Spinal cord (tissue), 10 donors: ENCODE measurements at places on chromosomes 5 and 9. TPM values are rescaled to one million over a fixed set of nuclear protein-coding genes. Genes with fewer than 3 reads are reported as not detected.

DNA sequence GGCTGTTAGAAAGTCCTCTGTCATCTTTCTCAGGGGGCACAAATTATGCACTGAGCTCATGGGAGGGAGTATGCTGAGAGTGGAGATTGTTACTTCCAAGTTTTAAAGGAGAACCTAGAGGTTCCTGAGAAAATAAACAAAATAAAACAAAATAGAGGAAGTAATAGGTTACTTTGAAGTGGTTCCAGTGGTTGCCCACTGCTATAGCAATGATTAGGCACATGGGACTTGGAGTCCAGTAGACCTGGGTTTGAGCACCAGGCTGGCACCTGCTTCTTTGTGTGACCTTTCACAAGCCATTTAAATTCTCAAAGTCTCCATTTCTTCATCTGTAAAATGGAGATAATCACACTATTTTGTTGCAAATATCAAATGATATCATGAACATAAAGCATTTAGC is 13.8 kb upstream of the CDC23 start:
- H3K27ac ChIP-seq: no peak overlapping the region
- H3K4me1 ChIP-seq: peaks cover 3% of the 10 kb centered on the region
- peaks cover 2% of the 10 kb centered on the region for H3K27me3 ChIP-seq
- no peak for DNase-seq
- H3K36me3 ChIP-seq: no peaks in the 10 kb centered on the region
- H3K4me3 ChIP-seq: no peak overlapping the region

SPEF2 gene
- total RNA-seq: 36.4 TPM

DNA sequence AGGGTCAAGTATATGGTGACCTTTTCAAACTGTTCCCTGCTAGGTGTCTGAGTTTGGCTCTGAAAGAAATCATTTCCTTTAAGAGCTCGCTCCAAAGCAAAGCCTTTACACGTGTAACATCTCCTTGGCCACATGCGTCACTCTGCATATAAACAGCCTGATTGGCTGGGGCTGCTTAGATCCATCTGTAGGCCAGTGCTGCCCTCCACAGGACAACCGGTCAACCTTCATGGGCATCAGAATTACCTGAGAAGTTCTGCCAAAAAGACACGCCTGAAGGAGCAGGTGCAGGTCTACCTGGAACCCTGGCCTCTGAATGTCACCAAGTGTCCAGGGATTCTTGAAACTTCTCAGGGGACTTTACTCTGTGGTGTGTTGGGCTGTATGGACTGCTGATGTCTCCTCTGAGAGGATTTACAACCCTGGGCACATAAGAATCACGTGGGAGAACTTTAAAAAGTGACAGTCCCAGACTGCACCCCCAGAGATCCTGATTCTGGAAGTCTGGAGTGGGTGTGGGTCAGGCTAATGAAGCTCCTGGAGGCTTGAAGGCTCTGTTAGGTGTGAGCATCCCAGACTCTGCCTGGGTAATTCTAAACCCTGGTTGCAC is 497.6 kb downstream of the GADD45G start:
- H3K27me3 ChIP-seq: no peaks in the 10 kb centered on the region
- no peaks in the 10 kb centered on the region for H3K36me3 ChIP-seq
- H3K27ac ChIP-seq: no peak overlapping the region
- peaks cover 13% of the 10 kb centered on the region for H3K4me1 ChIP-seq
- peak; percentile 24 for DNase-seq

LAMC3 gene
- 24.1 TPM for total RNA-seq

- H3K27ac ChIP-seq: no peak overlapping the region
- H3K4me3 ChIP-seq: no peak overlapping the region
- no peaks in the 10 kb centered on the region for H3K36me3 ChIP-seq
- H3K27me3 ChIP-seq: no peaks in the 10 kb centered on the region
- H3K4me1 ChIP-seq: peaks cover 3% of the 10 kb centered on the region
Measured at GRCh38 chr5:162209005-162209605, 141.5 kb downstream of the GABRG2 start.

GRCh38 chr9:1978941-1979340 is 36.2 kb upstream of the SMARCA2 start:
- no peaks in the 10 kb centered on the region for H3K36me3 ChIP-seq
- peaks cover 3% of the 10 kb centered on the region for H3K4me1 ChIP-seq
- H3K27ac ChIP-seq: no peak overlapping the region
- no peak overlapping the region for H3K4me3 ChIP-seq
- no peak for DNase-seq
- no peaks in the 10 kb centered on the region for H3K27me3 ChIP-seq

- H3K27me3 ChIP-seq: no peaks in the 10 kb centered on the region
- no peak overlapping the region for H3K27ac ChIP-seq
- no peak for DNase-seq
- no peak overlapping the region for H3K4me3 ChIP-seq
Measured at GRCh38 chr5:135708481-135709207, 125.8 kb upstream of the SLC25A48 start.

DNA sequence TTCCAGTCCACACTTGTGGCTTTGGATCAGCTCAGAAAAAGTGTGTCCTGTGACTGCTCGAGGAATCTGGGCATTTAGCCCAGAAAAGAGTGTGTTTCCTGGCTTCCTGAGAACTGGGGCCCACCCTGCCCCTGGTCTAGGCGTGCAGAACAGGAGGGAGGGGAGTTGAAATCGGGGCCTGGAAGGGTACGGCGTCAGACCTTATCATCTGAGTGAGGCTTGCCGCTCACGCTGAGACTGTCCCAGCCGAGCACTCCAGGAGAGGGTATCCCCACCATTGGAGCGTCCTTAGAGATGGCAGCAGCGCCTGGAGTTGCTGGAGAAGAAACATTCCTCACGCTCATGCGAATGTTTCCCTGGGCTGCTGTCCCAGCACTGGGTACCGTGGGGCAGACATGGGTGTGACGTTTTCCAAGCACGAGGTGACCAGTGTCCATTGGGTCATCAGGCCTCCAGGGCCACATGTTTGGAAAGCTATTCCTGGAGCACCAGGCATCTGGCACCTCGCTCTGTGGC is 22.5 kb downstream of the NEK6 start:
- H3K36me3 ChIP-seq: peaks cover 8% of the 10 kb centered on the region
- peak overlapping the region; percentile 94 for H3K27ac ChIP-seq
- no peak for DNase-seq
- H3K4me1 ChIP-seq: peaks cover 95% of the 10 kb centered on the region

DNA sequence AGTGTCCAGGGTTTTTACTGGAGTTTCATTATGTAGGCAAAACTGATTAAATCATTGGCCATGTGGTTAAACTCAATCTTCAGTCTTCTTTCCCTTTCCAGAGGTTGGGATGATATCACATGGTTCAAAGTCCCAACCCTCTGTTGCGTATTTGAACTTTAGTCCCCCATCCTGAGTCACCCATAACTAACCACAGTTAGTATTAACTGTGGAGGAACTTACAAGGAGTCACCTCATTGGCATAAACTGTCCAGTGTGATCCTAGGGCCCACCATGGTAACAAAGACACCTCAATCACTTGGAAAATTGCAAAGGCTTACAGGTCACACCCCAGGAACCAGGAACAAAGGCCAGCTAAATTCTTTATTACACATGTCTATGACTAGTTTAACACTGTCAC is 188.5 kb downstream of the COX7C start:
- H3K27ac ChIP-seq: no peak overlapping the region
- no peaks in the 10 kb centered on the region for H3K36me3 ChIP-seq
- no peaks in the 10 kb centered on the region for H3K4me1 ChIP-seq
- no peak overlapping the region for H3K4me3 ChIP-seq

DNA sequence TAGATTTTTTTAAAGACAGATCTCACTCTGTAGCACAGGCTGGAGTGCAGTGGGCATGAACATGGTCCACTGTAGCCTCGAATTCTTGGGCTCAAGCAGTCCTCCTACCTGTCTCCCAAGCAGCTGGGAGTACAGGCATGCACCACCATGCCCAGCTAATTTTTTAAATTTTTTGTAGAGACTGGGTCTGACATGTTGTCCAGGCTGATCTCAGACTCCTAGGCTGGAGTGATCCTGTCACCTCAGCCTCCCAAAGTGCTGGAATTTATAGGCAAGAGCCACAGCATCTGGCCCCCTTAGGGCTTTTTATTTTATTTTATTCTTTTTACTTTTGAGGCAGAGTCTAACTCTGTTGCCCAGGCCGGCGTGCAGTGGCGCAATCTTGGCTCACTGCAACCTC is 56.4 kb downstream of the NSD1 start:
- no peak overlapping the region for H3K4me3 ChIP-seq
- H3K4me1 ChIP-seq: no peaks in the 10 kb centered on the region
- H3K36me3 ChIP-seq: peaks cover 19% of the 10 kb centered on the region
- DNase-seq: no peak
- no peaks in the 10 kb centered on the region for H3K27me3 ChIP-seq

- no peaks in the 10 kb centered on the region for H3K27me3 ChIP-seq
- peaks cover 20% of the 10 kb centered on the region for H3K4me1 ChIP-seq
- no peaks in the 10 kb centered on the region for H3K36me3 ChIP-seq
- H3K4me3 ChIP-seq: no peak overlapping the region
- H3K27ac ChIP-seq: no peak overlapping the region
Measured at GRCh38 chr5:72018143-72018803, 89.0 kb upstream of the MAP1B start.

DNA sequence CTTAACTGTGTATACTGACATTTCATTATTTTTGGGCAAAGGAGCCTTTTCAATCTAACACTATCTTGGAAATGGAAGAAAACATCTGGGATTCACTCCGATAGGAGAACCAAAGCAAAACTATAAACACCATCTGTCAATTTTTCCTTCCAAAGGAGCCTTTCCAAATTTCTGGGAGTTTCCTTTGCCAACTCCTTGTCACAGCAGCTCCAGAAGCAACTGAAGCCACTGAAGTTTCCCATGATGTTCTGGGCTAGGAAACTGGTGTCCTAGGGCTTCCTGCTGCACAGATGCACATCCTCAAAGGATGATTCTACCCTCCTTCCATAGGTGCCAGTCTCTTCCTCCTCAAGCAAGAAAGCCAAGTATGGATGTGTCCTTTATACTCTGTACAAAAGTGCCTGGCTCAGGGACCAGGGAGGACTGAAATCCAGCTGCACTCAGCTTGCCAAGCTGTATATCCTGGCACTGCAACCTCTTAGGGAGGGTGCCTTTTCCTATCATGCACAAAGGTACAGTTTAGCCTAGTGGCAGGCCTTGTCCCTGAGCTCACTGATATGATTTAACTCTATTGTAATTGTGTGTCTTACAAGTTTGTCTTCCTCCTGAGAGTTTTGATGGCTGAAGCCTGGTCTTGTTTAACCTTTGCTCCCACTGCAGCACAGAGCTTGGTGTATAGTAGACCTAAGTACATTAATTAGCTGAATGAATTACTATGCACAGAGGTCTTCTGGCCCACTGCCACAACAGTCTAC is 8.4 kb upstream of the UBAP1 start:
- peaks cover 4% of the 10 kb centered on the region for H3K4me1 ChIP-seq
- H3K36me3 ChIP-seq: no peaks in the 10 kb centered on the region
- H3K27ac ChIP-seq: no peak overlapping the region

- no peak for DNase-seq
- H3K4me1 ChIP-seq: no peaks in the 10 kb centered on the region
- H3K27me3 ChIP-seq: no peaks in the 10 kb centered on the region
- no peak overlapping the region for H3K27ac ChIP-seq
- no peaks in the 10 kb centered on the region for H3K36me3 ChIP-seq
Measured at GRCh38 chr5:17477573-17478265, 20.3 kb upstream of the TAF11L2 start.

DNA sequence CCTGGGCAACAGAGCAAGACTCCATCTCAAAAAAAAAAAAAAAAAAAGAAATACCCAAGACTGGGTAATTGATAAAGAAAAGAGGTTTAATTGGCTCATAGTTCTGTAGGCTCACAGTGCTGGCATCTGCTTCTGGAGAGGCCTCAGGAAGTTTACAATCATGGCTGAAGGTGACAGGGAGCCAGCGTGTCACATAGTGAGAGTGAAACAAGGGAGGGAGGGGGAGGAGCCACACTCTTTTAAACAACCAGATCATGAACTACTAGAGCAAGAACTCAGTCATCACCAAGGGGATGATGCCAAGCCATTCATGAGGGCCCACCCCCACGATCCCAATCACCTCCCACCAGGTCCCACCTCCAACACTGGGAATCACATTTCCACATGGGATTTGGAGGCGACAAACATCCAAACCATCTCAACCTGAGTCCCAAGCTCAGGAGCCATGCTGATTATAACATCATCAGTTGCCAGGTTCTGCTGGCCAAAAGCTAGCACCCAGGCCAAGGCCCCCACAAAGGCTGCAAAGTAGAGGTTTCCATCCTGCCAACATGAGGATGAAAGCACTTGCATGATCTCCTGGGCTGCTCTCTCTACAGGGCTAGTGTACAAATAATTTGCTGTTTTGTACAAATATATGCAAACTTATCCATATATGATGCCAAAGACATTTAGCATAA is 15.3 kb downstream of the DENND1A start:
- no peak for DNase-seq
- no peaks in the 10 kb centered on the region for H3K4me1 ChIP-seq
- H3K27ac ChIP-seq: no peak overlapping the region
- no peak overlapping the region for H3K4me3 ChIP-seq
- no peaks in the 10 kb centered on the region for H3K27me3 ChIP-seq

GRCh38 chr9:17863213-17863883 is 284.5 kb downstream of the SH3GL2 start:
- H3K4me3 ChIP-seq: no peak overlapping the region
- H3K36me3 ChIP-seq: no peaks in the 10 kb centered on the region
- H3K27ac ChIP-seq: no peak overlapping the region
- H3K27me3 ChIP-seq: no peaks in the 10 kb centered on the region
- H3K4me1 ChIP-seq: no peaks in the 10 kb centered on the region
